ENCODE measurements at places on chromosomes 7 and 10. TPM values are rescaled to one million over a fixed set of nuclear protein-coding genes. Genes with fewer than 3 reads are reported as not detected.

DNA sequence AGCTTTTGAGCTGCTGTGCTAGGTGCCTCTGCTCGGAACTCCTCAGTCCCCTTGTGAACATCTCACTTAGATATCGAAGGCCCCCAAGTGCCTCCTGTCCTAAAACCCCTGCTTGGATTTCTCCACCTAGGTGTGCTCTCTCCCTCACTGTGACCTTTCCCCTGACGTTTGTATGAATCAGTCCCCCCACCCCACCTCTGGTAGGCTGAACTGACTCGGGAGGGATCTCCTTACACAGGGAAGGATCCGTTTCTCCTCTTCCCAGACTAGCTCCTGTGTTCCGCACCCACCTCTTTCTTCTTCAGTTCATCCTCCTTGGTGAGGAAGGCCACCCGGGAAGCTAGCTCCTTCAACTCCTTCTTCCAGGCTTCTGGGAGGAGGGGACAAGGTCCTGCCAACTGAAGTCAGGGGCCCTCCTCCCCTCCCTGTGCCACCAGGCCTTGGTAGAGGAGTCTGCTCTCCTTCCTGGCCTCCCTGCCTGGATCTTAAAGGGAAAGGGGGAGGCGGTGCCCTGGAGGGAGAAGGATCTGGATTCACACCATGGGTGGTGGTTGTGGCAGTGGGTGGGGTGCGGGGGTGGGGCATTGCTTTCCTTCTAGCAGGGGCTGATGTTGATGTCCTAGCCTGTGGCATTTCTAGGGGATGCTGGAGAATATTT, 6.8 kb downstream of the TBATA start:
- DNase-seq: no peak

DNA sequence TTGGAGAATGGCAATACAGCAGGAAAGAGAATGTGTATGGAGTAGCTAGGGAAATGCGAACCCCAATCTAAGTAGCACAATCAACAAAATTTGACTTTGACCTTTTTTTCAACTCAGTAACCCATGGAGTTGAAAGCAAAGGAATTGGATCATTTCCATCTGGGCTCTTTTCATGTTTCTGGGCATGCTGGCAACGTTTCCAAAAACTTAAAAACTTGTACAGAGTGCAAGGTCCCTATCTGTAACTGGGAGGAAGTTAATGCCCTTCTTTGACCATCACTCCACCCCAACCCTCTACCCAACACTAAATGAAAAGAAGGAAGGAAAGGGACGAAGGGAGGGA, 1.3 kb upstream of the HIBADH start:
- no peak for DNase-seq

The TAF6 gene
- 34.4 TPM for total RNA-seq

The PILRA gene
- 1.2 TPM for total RNA-seq

The STX1A gene
- 51.6 TPM for total RNA-seq

The TPST1 gene
- 46.4 TPM for total RNA-seq

The ADCY1 gene
- total RNA-seq: 0.08 TPM
